Activated T-cell treated with anti-CD3 and anti-CD28 coated beads, Interleukin-2, amount 50 U/mL, for 72 hours (primary cell): ENCODE measurements at places on chromosomes 13 and 19. TPM values are rescaled to one million over a fixed set of nuclear protein-coding genes. Genes with fewer than 3 reads are reported as not detected.

The ZNF229 gene
- 2.7 TPM for total RNA-seq

The SOHLH2 gene
- not detected for total RNA-seq

The ZNF607 gene
- total RNA-seq, result 8.8 TPM

DNA sequence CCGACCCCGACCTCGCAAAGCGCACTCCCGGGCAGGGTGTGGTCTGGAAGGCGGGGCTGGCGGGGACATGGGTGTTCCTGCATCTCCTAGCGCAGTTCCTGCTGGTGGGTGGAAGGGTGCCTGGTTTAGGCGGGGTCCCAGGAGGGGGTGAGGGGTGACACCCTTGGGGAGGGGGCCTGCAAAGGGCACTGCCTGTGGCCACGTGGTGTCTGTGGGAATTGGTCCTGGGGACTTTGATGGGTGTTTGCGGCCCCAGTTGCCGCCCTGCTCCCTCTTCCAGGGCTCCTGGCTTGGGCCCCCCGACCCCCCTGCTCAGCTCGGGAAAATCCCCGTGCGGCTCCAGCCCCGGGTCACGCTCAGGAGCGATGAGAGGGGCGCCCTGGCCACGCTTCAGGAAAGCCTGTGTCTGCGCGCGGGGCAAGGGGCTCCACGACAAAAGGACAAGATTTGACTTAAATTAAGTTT is 19.1 kb downstream of the WTIP start:
- no peaks in the 10 kb centered on the region for H3K27me3 ChIP-seq
- H3K36me3 ChIP-seq, result no peaks in the 10 kb centered on the region
- DNase-seq, result no peak
- no peak overlapping the region for H3K4me3 ChIP-seq
- H3K4me1 ChIP-seq, result peaks cover 8% of the 10 kb centered on the region
- H3K27ac ChIP-seq, result no peak overlapping the region

DNA sequence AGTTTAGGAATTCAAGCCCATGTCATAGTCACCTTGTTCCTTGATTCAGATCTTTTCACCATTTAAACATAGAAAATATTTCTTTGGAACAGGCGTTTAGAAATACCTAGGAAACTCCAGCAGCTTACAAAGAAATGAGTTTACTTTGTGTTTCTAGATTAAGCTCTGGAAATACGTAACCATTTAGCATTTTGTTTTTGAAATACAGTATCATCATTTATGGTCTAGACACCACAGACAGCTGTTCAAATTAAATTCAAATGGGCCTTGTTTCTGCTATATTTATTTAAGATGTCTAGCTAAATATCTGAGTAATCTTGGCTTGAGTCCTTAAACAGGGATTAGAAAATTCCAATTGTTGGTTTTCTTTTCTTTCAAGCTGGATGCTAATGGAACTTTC is 228.5 kb downstream of the NDFIP2 start:
- no peaks in the 10 kb centered on the region for H3K4me1 ChIP-seq
- H3K27me3 ChIP-seq, result no peaks in the 10 kb centered on the region
- DNase-seq, result no peak
- H3K27ac ChIP-seq, result no peak overlapping the region

- peaks cover 15% of the 10 kb centered on the region for H3K36me3 ChIP-seq
- no peak overlapping the region for H3K4me3 ChIP-seq
- H3K27me3 ChIP-seq, result no peaks in the 10 kb centered on the region
- no peak for DNase-seq
- no peaks in the 10 kb centered on the region for H3K4me1 ChIP-seq
These were observed 8.5 kb downstream of the TMTC4 start for GRCh38 chr13:100666124-100666523.

DNA sequence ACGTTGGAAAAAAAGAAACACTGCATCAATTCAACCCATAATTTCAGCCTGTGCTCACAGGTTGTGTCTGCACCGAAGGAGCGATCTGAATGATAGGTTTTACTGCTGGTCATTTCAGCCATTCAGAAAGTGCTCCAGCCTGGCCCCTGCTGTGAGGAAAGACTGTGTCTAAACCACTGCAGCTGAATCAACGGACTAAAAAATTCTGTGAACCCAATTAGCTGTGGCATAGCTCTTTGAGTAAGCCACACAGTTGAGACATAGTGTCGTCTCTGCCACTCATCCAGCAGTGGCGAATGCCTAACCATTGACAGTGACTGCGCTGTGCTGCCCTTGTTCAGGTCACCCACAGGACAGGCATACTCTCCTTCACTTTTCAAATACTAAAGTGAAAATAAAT is 179.8 kb downstream of the COG6 start:
- H3K36me3 ChIP-seq, result no peaks in the 10 kb centered on the region
- peaks cover 11% of the 10 kb centered on the region for H3K4me1 ChIP-seq
- H3K27ac ChIP-seq, result no peak overlapping the region
- DNase-seq, result no peak
- H3K4me3 ChIP-seq, result no peak overlapping the region

DNA sequence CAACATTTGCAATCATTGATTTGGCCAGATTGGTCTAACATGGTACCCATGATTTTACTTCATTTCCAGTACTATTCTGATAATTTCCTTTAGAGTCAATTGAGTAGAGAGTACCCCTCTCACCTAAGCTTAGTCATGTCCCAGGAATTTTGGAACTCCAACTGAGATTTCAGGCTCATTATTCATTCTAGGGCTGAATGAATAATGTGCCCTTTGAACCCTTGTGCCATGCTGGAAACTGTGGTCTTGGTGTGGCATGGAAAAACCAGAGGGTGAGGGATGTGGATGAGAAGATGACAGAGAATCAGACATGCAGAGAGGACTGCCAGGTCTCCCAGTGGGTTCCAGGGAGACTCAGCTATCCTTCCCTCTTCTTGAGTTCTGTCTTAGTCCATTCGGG is 30.2 kb downstream of the ITM2B start:
- peaks cover 3% of the 10 kb centered on the region for H3K36me3 ChIP-seq
- no peak overlapping the region for H3K27ac ChIP-seq
- peaks cover 50% of the 10 kb centered on the region for H3K4me1 ChIP-seq
- no peak for DNase-seq
- no peak overlapping the region for H3K4me3 ChIP-seq

GRCh38 chr19:47157431-47158321 is 27.0 kb downstream of the SAE1 start:
- no peak for DNase-seq
- peak overlapping the region; percentile 69 for H3K4me3 ChIP-seq
- peaks cover 71% of the 10 kb centered on the region for H3K4me1 ChIP-seq
- H3K36me3 ChIP-seq, result peaks cover 43% of the 10 kb centered on the region
- peak overlapping the region; percentile 96 for H3K27ac ChIP-seq
- no peaks in the 10 kb centered on the region for H3K27me3 ChIP-seq

DNA sequence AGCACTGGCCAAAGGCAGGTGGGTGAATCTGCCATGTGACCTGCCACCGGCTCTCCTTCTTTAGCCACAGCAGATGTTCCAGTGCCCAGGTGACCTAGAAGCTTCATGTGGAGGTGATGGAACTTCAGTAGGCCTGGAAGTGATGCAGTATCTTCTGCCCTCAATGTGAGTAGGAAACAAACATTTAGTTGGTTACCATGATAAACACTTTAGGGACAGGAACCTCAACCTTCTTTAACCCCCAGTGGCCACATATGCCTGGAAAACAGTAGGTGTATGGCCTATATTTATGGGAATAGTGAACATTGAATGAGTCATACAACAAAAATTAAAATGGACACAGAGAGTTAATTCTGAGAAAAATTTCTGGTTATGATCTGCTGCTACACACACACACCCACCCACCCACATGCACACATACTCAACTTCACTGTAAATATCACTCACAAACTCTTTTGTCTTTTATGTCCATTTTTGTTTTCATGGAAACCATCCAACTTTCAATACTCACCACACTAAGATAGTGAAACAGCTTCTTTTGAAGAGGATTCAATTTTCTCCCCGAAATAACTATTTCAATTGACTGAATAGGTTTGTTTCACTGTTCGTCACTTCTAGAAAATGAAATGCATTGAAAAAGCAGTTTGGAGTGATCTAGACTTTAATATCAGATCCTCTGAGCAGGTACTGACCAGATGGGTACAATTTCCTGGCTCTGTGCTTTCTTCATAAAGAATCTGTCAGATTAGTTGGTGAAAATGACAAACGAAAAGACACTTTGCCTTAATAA is 97.3 kb downstream of the STARD13 start:
- no peak for DNase-seq
- peaks cover 16% of the 10 kb centered on the region for H3K4me1 ChIP-seq
- H3K27ac ChIP-seq, result peak overlapping the region; percentile 17
- peaks cover 19% of the 10 kb centered on the region for H3K27me3 ChIP-seq
